Left renal pelvis (tissue), 4 donors: ENCODE measurements at places on chromosomes 6 and 20.

- DNase-seq = no peak
Observed at GRCh38 chr6:137264311-137265075, 45.3 kb upstream of the IFNGR1 start.

- DNase-seq = no peak
Observed at GRCh38 chr6:3707024-3707423, 44.5 kb downstream of the PXDC1 start.

- DNase-seq = no peak
Observed at GRCh38 chr6:20173833-20174792, 38.2 kb downstream of the MBOAT1 start.

DNA sequence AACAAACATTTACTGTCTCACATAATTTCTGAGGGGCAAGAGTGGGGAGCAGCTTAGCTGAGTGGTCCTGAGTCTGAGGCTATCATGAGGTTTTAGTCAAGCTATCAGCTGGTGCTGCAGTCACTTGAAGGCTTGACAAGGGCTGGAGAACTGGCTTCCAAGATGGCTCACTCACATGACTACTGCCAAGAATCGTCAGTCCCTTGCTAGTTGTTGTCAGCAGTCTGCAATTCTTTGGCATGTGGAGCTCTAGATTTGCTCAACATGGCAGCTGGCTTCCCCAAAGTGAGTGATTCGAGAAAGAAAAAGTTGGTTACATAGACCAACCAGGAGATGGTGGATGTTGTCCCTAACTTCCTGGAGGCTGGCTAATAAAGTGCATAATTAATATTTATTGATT is 2.8 kb upstream of the LRRC1 start:
- DNase-seq = no peak

GRCh38 chr6:134982161-134982560 is 32.3 kb upstream of the ALDH8A1 start:
- no peak for DNase-seq

DNA sequence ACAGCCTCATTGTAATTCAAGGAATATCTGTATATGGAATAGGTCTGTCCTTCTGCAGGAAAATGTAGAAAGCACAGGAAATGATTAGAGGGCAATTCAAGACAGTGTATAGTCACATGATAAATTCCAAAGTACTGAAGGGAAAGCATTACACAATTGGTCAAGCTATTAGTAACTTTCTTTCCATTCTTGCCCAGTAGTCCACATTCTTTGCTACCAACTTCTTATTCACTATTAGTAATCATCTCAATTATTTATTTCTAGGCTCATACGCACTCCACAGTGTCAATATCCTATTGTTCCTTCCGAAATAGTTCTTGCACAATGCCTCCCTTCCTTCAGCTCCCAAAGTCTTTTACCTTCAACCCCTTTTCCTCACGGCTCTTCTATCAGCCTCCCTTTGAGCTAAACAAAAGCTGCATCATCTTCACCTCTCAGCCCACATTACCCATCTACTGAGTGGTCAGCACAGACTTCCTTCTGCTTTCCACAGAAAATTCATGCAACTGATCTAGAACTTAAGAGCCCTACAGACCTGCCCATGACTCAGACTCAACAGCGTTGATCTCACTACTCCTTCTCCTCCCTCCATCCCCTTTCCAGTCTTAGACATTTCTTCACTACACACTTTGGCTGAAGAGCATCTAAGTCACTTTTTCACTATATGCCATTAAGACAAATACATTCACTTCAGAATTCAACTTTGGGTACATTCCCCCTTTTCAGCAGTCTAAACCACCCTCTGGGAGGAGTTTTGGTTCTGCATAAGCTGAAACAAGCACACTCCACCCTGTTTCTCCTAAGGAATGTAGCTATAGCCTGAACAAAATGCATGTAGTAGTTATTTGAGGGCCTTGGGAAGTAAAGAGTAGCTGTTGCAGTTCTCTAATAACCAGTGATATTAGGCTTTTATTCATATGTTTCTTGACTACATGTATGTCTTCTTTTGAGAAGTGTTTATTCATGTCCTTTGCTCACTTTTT is 157.9 kb downstream of the KIF16B start:
- DNase-seq = no peak

- no peak for DNase-seq
Observed at GRCh38 chr6:117534974-117535373, 52.5 kb downstream of the DCBLD1 start.

GRCh38 chr20:46400253-46400652 is 6.2 kb downstream of the ELMO2 start:
- no peak for DNase-seq

DNA sequence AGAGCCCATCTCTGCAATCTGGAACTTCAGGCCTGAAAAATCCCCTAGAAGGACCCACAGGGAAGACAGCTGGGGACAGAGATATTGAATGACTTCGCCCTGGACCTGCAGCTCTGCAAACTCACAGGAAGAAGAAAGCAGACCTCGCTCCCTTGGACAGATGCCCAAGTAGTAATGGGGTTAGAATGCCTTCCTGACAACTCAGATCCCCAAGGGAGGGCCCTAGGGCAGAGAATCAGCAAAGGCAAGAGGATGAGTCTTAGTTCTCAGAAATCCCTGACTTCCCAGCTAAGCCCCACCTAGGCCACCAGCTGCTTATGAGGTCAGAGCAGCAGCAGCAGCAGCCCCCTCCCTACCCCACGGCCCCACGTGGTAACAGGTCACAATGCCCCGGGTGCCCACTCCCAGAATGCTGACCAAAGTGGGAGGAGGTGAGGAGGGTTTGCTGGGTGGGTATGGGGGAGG is at the start of gene C20orf141:
Gene C20orf141 (plus strand): TSS at position 401 of the 465 bp plus-strand sequence. CDS start 198 bp downstream, outside the sequence.
- DNase-seq = no peak

DNA sequence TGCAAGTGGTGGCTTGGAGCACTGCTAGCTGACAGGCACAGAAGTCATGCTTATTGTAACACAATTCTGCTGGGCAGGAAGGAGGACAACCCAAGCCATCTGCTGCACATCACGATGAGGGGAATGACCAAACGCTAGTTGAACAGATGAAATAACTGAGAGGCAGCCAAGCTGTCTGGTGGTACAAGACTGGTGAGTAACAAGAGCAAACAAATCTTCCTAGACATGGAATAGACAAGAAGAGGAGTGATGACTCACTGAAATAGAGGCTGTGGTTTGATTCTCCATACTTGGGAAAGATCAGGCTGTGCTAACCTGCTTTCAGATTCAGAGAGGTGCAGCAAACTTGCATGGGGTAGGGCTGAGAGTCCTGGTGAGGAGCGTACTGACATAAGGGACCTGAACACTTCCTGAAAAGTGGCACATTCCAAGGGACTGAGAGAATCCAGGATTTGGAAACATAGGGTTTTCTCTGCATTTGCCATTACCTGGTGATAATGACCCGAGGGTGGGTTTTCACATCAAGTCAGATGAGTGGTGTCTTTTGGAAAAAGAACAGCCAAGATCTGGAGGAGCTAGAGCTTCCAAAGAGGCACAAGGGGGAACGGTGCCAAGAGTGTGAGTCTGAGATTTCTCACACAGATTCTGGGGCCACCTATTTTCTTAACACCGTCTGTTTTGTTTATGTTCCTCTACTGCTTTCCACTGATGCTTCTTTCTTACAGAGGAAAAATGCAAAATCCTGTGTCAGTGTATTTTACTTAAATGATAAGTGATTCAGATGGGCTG is 60.0 kb downstream of the PRL start:
- no peak for DNase-seq

GRCh38 chr6:9225441-9225871 is 790.1 kb upstream of the SLC35B3 start:
- DNase-seq = no peak

GRCh38 chr6:97068211-97068610 is 143.7 kb downstream of the KLHL32 start:
- DNase-seq = no peak

DNA sequence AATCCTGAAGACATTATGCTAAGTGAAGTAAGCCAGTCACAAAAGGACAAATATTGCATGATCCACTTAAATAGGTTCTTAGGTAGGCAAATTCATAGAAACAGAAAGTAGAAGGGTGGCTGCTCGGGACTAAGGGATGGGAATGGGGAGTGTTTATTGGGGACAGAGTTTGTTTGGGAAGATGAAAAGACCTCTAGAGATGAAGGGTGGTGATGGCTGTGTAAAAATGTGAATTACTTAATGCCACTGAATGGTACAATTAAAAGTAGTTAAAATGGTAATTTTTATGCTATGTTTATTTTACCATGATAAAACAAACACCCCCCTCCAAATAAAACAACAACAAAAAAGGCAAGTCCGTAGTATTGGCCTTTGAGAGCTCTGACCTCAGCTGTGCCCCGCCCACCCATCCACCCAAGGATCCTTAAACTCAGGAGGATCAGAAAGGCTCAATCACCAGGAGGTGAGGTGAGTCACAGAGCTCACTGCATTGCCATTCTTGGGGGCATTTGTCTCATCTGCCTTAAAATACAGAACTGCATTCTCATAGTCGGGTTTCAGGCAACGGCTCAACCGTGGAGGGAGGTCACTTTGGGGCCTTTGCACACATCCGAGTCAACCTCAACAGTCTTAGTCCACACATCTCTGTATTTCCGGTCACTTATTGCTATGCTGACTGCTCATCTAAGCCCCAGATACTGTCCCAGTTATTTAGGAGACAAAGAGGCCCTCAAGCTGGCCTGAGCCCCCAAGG is 96.7 kb downstream of the SLC22A23 start:
- no peak for DNase-seq
